ENCODE measurements at places on chromosomes 12 and 14.

DNA sequence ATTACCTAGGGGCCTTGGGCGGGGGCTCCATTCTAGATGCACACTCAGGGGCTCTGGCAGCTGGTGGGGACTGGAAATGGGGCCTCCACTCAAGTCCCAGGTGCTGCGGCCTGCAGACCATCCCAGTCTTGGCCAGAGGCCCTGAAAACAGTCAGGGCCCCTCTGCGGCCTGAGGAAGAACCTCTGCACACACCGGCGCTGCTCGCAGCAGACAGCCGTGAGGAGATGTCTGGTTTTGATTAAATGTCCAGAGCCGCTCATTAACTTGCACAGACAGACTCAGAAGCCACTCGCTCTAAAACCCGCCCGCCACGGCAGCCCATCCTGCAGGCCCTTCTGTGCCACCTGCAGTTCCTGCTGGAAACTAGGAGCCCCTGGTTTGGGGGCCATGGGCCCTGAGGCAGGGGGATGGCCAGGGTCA lies 36.4 kb upstream of the NCOR2 start:
- DNase-seq = no peak

DNA sequence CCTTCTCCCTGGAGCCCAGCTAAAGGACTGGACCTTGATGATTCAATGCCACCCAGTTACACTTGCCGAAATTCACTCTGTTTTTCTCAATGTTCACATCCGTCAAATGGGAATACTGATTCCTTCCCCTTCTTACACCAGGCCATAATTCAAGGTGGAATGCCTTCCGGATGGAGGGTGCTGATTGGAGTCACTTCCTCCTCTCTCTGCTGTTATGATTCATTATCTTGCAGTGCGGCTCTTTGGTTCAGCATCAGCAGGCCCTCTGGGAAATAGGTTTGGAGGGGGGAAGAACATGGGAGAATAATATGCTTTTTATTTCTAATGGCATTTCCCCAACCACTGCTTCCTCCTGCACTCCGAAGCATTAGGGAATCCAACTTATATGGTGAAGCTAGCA lies 390.6 kb upstream of the TBX3 start:
- DNase-seq = no peak

- DNase-seq = peak; percentile 70
These were observed 37.9 kb downstream of the A2ML1 start for GRCh38 chr12:8860165-8860961.

DNA sequence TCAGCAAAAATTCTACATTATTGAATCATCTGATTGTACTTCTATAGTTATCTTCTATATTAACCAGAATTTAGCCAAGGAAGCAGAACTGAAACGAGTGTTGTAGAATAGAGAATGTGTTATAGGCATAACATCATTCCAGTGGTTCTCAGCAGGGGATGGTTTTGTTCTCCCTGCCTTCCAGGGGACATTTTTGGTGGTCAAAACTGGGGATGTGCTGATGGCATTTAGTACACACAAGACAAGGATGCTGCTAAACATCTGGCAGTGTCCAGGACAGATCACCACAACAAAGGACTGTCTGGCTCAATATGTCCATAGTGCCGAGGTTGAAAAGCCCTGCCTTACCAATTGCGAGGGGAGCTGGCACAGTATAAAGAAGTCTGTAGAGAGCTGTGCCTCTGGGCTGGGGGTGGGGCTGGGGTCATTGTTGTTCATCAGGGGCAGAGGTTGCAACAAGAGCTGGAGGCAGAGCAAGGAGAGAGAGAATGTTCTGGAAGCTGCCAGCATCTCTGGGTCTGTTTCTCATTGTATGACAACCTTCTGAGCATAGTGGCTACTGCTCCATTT lies 1472.8 kb downstream of the AACS start:
- no peak for DNase-seq

DNA sequence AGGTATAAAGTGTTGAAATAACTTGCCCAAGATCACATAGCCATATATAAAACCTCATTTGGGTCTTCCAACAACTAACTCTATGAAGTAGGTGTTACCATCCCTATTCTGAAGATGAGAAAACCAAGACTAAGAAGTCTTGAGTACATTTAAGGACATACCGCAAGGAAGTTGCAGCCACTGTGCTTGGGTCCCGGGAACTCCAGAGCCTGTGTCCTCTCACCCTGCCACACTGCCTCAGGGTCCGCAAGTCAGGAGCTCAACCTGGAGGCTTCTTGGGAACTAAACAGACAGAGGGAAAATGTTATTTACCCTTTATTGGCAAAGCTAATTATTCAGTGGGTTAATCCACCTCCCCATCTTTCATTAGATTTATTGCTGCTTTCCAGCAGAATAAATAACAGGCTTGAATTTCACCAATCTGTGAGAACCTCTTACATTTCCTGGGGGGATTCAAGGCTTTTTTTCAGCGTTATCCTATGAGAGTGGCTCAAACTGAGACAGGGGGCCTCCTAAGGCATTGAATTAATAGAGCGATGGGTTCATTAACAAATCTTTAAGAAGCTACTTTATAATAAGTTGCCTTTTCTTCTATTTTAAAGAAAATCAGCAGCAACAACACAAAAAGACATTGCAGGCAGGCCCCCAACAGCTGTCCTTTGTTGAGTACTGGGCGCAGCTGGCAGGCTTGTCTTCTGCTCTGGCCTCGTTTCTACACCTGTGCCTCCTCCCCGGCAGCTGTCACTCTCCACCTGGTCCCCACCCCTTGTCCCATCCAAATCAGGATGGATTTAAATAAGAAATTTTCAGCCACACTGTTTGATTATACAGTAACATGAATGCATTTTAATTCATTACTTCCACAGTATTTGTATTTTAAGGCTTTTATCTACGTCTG lies 25.3 kb downstream of the PHLDA1 start:
- DNase-seq = no peak

DNA sequence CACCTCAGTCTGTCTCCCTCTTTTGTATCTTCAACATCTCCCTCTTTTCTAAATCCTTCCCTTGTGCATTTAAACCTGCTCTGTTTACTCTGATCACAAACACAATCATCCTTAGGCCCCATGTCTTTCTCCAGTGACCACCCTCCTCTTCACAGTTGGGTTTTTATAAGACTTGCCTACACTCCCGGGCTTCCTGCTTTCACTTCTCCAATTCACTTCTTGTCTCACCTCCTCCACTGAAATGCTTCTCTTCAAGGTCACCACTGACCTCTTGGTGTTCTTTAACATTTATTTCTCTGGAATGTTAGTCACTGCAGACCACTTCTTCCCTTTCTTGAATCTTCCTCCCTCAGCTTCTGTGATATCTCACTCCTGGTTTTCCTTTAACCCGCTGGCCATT lies 8.7 kb upstream of the SMCO2 start:
- DNase-seq = no peak
